DMS 273 treated with DMSO at 0.1 percent for 48 hours (cell line): ENCODE measurements at places on chromosomes 12 and 14.

- DNase-seq, result no peak
These were observed 181.3 kb downstream of the TMEM117 start for GRCh38 chr12:44017216-44017615.

DNA sequence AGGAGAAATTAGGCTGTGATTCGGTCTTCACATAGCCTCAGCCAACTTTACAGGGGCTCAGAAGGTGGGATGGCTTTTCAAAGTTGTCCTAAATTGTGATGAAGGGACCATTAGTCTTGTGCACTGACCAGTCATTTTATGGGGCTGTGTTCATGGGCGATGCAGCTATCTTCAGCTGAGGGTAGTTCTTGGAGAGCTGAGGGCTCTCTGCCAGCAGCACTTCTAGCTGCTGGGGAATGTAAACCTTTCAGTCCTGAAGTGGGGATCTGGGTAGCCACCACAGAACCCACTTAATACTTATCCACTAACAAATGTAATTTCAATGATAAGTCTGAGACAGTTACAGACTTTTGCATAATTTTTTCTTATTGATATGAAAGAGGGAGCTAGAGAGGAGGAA, 270.6 kb downstream of the AEBP2 start:
- DNase-seq, result no peak

DNA sequence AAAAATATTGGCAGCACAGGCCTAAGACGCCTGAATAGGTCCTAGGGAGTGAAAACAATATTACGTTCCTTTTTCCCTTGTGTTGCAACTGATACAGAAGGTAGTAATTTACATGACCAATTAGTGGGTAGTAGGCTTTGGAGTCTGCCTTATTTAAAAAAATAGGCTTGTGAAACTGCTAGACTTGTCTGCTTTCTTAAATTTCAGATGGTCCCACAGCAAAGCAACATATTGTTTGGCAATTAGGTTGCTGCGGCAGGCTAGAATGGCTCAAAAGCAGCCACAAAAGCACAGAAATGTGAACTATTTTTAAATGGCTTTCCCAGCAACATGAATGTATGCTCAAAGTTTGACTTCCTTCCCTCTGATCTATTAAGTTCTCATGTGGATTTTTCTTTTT, 211.9 kb downstream of the TTC8 start:
- DNase-seq, result no peak

GRCh38 chr12:24356240-24356804, 406.9 kb upstream of the SOX5 start:
- DNase-seq, result no peak

DNA sequence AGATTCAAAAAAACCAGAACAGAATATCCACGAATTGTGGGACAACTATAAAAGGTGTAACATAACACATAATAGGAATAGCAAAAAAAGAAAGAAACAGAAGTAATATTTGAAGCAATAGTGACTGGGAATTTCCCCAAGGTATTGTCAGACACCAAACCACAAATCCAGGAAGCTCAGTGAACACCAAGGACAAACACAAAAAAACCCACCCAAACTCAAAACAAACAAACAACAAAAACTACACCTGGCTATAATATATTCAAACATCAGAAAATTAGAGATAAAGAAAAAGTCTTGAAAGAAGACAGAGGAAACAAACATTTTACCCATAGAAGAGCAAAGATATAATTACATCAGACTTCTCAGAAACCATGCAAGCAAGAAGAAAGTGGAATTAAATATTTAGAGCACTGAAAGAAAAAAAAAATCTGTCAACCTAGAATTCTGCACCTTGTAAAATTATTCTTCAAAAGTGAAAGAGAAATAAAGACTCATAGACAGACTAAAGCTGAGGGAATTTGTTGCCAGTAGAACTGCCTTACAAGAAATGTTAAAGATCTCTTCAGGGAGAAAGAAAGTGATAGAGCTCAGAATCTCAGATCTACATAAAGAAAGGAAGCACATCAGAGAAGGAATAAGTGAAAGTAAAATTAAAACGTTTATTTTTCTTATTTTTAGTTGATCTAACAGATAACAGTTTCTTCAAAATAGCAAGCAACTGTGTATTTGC, 12.1 kb upstream of the HMGA2 start:
- DNase-seq, result no peak

DNA sequence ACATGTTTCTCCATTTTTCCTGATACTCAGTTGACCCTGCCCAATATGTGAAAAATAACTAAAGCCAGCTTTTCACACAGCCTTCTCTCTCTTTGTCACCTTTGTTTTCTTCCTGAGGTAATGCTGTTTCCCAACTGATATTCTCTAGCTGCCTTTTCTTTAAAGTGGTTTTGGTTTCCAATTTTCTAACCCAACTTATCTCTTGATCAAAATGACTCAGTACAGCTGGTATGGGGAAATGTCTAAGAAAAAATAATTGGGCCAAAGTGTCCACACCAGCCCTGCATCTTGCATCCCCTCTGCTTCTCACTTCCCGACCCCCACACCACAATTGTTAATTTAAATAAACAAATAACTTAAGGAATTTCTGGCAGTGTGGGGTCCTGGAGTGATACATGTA, 193.8 kb downstream of the SYT1 start:
- DNase-seq, result no peak

GRCh38 chr12:14613718-14614117, 46.0 kb upstream of the PLBD1 start:
- DNase-seq, result no peak

DNA sequence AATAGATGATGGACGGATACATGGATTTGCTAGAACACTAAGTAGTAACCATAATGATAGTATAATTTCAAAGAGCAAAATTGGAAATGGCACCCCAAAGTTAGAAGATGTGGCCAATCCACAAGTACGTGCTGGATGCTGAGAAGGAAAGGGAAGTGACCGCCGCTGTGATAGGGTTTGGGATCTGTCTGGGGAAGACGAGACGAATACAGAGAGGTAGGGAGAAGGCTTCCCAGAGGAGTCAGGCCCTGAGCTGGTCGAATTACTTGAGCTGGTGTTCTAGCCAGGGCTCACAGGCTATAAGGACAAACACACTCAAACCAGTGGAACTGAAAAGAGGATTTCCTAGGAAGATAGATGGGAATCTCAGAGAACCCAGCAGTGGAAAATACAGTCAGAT, 9.4 kb upstream of the ACVR1B start:
- no peak for DNase-seq

- no peak for DNase-seq
These were observed 31.9 kb upstream of the ETFBKMT start for GRCh38 chr12:31627456-31628054.

GRCh38 chr14:62908506-62908905, 136.8 kb downstream of the KCNH5 start:
- DNase-seq, result no peak

DNA sequence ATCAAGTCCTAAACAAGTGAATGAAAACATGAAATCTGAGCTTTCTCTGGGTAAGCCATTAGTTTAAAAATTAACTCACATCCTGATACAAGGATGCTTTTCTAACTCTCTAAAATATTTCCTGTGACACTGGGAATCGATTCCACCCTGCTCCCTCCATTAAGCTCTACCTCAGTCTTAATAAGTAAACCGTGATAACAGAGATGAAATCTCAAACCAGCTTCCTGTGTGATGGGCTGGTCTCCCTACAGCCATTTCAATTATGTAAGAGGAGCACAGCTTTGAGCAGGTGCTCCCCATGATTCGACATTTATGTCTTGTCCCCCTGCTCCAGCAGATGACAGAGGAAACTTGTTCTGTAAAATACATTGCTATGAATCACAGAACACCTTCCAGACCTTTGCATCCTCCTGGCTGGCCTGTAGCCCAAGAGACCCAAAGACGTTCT, 59.0 kb downstream of the GAS2L3 start:
- no peak for DNase-seq

DNA sequence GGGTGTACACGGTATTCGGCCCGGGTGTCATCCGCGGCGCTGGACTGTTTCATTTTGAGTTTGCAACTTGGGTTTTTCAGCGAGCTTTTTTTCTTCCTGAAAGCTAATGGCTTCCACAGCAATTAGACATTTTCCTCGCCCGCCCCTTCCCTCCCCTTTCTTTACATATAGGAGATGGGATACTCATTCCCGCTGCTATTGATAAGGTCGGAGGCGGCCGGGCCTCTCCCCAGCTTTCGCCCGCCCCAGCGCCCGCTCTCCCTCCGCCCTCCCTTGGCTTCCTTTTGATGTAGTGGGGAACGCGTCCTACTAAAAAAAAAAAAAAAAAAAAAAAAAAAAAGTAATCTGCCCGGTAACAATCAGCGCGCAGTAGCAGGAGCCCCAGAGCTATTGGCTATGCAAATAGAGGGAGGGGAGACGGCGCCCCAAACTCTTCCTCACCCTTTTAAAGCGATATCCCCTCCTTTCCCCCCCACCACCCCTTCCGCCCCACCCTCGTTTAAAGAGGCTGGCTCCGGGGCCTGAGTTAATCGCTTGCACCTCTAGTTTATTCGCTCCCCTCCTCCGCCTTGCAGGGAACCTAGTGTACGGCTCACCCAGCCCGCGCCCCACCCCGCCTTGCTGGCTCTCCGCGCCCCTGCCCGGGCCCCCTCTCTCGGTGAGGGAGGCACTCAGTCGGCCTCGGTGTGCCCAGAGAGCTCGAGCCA, 1.7 kb upstream of the CCND2 start:
- DNase-seq, result no peak

DNA sequence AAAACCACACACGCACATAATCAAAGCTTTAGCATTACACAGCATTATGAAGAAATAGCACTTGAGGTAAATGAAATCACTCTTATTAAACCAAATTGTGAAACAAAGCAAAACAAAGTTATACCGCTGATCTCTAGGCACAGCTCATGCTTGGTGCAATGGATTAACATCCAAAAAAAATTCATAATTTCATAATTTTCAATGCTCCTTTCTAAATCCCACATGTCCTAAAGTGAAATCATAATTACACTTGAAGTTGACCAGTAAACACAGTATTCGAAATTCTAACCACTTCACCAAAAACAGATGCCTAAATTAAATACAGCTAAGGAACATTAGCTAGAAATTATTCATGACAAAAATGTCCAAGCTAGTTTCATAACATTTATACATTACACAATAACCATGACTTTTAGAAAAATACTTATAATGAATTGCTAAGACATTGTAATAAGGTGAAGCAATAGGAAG, 1.5 kb downstream of the MLH3 start:
- DNase-seq, result no peak

DNA sequence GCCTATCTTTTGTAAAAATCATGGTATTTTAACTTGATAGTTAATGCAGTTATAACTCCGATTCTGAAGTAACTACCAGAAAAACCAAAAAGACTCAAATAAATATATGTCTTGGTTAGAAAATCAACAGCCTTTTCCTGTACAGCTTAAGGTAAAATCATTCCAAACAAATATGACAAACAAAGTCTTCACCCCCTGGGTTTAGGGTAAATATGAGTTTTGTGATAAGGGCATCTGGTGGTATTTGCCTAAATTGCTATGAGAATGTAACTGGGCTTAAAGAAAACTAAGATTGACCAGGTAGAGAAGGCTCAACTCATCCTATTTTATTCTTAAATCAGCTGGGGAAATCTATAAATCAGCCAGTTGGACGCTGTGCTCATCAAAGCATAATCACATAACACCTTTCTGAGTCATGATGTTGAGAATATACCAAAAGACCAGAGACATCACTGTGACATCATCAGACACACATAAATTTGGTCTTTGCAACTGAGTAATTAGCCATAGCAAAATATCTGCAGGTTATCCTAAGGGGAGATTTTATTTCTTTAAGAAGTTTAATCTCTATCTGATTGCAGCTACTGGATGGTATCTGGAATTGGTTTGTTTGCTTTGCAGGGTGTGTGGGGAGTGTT, 133.9 kb downstream of the STXBP6 start:
- DNase-seq, result no peak

- DNase-seq, result no peak
These were observed 589 bp upstream of the HVCN1 start for GRCh38 chr12:110689281-110690126.

DNA sequence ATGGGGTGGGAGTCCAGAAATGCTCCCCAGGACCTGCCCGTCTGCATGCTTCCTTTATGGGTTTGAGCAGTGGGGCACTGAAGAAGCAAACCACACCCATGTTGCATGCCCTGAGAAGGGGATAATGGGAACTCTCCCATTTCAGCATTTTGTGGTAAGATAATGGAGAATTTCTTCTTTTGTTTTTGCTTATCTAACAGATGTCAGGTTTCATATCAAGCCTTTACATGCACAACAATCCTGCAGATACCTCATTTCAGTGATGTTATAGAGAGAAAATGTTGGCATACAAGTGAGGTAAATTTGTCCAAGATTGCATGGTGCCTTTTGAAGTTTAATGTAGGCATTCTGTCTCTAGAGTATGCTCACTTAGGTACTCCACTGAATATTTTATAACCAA, 177.0 kb downstream of the ALX1 start:
- no peak for DNase-seq

DNA sequence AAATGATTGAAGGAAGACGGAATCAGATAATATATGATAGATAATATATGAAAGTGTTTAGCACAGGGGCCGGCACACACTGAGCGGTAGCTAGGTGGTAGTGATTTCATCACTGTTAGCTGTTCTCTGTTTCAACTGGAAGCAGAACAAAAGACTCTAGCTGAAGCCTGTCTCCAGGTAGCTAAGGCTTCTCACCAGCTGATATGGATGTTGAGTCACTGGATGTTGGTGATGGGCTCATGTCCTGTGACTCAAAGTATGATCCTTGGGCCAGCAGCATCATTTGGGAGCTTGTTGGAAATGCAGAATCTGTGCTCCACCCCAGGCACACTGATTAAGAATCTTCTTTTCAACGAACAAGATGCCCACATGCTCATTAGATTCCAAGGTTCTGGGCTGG, 21.7 kb upstream of the KCNA5 start:
- no peak for DNase-seq

DNA sequence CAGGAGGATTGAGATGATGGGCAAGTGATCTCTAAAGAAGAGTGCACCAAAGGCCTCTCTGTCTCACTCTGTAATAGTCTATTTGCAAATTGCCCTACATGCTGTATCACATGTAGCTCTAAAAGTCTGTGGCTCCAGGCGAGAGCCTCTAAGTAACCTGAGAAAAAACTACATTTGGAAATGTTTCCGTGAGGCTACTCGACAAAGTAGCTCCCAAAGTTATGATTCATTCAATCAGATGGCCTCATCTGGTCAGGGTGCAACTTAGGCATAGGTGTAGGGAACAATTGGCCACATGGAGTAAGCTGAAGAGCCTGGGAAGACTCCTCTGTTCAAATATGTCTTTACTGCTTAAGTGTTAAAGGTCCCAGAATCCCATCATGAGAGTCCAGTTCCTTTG, 155.4 kb upstream of the PLEKHG7 start:
- no peak for DNase-seq
